CD4-positive, alpha-beta T cell treated with Interleukin-15 for 4 hours (primary cell): ENCODE measurements at places on chromosomes 16 and 17.

DNA sequence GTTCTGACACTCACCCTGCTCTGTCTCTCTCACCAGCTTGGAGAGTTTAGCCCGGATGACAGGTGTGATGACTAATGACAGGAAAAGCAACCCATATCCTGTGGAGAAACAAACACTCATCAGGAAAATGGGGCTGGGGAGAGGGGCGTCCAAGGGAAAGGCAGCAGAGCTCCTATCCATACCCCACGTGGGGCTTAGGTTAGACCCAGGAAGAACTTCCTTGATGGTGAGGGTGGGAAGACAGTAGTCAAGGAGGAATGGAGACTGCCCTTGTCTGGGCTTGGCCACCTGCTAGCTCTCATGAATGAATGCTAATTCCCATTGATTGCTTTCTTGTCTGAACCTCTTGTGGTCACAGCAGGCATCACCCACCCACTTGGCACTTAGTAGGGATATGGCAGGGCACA, 3.8 kb downstream of the SLC46A1 start:
- no peak for DNase-seq

- no peak for DNase-seq
These were observed 124.6 kb upstream of the TOX3 start for GRCh38 chr16:52671590-52671989.

DNA sequence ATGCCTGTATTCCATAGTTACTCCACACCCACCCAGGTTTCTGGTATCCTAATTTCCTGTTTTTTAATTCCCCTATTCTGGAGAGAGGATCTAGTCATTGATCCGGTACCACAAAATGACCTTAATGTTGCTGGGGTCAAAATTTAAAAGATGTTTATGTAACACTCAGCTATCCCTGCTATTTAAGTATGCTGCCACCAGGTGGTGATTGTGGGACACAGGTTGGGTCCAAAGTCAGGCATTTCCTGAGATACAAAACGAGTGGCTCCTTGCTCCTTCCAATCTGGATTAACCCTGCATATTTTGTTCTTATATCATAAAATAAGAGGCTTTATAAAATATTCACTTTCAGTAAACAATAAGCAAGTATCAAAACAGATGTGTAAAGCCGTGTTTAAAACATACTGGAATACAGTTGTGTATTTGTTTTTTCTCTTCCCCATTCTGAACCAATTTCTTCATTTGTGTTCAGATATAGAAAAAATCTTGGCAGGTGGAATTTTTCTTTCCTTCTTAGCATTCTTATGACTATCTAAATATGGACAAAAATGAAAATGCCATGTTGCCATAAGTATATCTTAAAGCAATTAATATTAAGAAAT, 16.3 kb downstream of the HS3ST4 start:
- DNase-seq: no peak

DNA sequence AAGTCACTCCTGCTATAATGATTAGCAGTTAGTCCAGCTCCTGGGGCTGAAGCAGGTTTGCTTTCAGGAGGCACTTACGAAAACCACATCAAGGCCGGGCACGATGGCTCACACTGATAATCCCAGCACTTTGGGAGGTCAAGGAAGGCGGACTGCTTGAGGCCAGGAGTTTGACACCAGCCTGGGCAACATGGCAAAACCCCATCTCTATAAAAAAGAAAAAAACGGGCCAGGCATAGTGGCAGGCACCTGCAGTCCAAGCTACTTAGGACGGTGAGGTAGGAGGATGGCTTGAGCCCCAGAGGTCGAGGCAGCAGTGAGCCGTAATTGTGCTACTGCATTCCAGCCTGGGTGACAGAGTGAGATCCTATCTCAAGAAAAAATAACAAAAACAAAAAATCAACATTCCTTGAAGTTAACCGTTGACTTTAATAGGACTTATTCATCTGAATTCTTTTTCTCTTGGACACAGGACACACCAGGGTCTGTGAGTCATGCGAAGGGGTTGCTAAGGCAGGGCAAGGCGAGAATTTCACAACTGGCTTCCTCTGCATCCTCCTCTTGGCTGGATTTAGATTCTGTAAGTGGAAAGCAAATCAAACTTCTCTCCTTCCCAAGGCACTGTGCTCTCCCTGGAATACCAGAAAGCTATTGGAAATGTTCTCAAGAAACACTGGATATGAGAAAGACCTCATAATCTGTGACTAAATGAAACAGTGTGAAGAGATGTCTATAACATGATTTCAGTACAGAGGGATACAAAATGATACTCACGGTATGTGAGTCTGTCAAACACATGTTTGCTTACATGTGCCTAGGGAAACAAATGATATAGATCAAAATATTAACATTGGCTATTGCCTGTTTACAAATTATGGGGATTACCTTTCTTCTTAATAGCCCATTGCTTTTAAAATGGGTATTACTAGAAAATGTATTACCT, 99.5 kb downstream of the SYCE1L start:
- no peak for DNase-seq

DNA sequence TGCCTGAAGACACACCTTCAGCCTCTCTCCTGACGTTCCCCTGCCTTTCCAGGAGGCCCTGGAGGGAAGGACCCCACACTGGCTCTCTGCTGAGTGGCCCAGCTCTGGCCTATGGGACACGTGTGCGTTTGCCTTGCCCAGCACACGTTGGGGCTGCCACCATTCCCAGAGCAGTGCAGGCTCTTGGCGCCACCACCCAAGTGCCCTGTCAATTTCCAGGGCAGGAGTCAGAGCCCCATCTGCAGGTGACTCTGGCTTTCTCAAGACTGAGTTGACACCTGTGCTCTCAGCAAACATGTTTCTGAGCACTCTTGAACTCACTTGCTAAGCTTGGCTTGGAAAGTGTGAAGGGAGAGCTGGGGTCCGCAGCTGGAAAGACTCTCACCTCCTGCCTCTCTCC, 4.7 kb upstream of the IRF8 start:
- DNase-seq: no peak

DNA sequence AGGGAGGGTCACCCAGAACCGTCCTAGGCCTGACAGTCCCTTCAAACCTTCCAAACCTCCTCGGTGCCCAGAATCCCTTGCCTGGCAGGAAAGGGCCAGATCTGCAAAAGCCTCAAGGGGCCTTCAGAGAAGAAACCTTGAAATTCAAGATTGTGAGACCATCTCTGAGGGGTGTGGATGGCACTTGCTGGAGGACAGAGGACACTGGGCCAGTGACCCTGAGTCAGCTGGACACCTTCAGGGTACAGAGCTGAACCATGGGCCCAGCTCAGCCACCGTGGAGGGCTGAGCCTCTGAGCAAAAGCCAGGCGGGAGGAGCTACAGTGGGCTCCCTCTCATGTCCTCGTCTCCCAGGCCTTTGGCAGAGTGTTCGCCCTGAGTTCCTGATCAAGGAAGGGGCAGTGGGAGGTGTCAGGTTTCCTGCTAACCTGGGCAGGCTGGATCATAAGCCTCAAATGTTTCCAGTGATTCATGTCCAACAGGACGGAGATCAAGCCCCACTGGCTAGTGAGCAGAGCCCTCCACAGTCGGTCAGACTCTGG, 3.0 kb downstream of the PDILT start:
- no peak for DNase-seq

GRCh38 chr17:80647746-80648145, 103.1 kb downstream of the RPTOR start:
- DNase-seq: no peak

GRCh38 chr17:8117980-8118768, at the start of gene ALOXE3:
Gene ALOXE3, minus strand, starts transcription at chr17:8118514. Its CDS starts 524 bp downstream, at chr17:8117990.
- DNase-seq: no peak

GRCh38 chr17:14156689-14157088, 80.0 kb downstream of the CDRT15 start:
- DNase-seq: no peak

DNA sequence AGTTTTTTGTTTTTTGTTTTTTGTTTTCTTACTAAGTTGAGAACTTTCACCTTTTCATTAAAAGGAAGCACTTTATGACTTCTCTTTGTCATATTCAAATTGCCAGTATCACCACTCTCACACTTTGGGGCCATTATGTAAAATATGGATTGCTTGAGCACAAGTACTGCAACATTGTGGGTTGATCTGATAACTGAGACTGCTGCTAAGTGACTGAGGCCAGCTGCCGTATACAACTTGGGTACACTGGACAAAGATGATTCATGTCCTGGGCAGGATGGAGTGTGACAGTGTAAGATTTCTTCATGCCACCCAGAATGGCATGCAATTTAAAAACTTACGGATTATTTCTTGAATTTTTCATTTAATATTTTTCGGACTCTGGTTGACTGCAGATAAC, 7.8 kb downstream of the TTC19 start:
- DNase-seq: no peak

- DNase-seq: no peak
These were observed 143.7 kb downstream of the PMP22 start for GRCh38 chr17:15121426-15121825.

- DNase-seq: no peak
These were observed 271.7 kb upstream of the TBX2 start for GRCh38 chr17:61127960-61128359.

DNA sequence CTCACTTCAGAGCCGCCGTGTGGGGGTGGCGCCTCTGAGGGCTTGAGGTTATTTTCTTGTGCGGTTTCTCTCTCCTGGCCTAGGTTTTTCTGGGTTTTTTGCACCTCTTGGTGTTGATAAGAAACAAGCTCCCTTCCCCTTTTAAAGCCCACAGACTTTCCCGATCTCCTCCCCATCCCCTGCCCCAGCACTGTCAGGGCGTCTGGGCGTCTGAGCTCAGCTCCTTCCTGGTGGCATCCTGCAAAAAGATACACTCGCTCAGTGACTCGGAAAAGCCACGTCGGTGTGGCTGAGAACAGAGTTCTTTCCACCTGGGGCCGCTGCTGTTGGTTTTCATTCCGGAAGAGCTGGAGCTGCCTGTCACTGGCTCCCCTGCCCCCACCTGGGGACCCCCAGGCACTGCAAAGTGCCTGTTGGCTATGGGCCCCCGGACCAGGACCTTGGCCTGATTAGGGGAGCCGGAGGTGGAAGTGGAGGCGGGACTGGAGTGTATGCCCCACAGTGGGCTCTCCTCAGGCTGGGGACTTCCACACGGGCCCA, 14.5 kb downstream of the BAIAP2 start:
- no peak for DNase-seq

DNA sequence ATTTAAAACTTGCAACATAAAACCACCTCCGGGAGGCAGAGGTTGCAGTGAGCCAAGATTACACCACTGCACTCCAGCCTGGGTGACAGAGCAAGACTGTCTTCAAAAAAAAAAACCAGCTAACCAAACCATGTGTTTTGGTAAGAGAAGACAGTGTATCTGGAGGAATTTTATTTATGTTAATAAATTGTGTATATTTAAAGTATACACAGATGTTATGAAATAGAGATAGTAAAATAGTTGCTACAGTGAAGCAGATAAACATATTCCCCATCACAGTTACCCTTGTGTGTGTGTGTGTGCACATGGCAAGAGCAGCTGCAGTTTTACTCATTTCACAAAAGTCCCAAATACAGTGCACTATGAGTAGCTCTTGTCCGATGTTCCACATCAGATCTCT, 54.8 kb upstream of the CRISPLD2 start:
- no peak for DNase-seq

GRCh38 chr17:30381340-30381659, 2.6 kb downstream of the CPD start:
- no peak for DNase-seq

- no peak for DNase-seq
These were observed 32.5 kb upstream of the FA2H start for GRCh38 chr16:74807052-74807646.

DNA sequence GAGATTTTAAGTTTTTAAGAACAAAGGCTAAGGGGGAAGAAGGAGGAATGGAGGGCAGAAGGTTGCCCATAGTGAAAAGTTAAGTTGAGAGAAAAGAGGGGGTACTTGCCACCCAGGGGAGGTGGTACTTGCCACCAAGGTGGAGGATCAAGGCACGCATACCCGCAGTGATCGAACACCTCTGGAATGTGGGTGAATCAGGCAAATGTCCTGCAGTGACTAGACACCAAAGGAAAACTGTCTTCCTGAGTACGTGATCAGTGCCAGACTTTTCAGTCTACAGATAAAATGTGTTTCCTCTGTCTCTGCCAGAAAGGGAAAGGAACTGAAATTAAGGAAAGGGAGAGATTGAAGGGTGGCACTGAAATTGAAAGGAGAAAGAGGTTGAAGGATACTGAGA, 2285.3 kb downstream of the TP53TG3F start:
- no peak for DNase-seq

DNA sequence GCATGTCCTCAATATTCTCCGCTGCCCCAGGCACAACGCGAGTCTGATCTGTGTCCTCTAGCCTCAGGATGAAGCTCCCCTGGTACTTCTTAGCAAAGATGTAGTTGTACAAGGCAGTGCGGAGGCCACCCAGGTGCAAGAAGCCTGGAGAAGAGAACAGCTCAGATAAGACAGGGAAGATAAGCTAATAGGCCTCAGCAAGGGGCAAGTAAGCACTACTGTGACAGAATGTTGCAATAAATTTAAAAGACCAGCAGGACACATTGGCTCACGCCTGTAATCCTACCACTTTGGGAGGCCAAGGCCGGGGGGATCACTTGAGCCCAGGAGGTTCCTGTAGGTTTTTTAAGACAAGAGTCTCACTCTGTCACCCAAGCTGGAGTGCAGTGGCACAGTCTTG, 5.0 kb downstream of the EARS2 start:
- DNase-seq: no peak

DNA sequence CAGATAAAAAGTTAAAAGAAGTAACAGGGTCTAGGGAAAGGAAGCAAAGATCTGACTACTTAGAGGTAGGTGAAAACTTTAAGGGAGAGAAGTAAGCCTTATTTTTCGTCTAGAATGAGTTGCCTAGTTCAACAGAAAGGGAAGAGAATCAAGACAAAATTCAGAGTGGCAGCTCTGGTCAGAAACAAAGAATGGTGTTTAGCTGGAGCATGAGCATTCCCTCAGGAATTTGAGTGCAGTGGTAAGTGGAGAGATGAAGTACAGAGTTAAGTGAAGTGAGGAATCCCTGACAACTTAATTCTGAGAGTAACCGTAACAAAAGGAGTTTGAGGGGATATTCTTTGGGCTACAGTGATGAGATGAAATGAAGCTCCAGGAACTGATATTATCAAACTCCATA, 11.5 kb downstream of the SMG6 start:
- no peak for DNase-seq

DNA sequence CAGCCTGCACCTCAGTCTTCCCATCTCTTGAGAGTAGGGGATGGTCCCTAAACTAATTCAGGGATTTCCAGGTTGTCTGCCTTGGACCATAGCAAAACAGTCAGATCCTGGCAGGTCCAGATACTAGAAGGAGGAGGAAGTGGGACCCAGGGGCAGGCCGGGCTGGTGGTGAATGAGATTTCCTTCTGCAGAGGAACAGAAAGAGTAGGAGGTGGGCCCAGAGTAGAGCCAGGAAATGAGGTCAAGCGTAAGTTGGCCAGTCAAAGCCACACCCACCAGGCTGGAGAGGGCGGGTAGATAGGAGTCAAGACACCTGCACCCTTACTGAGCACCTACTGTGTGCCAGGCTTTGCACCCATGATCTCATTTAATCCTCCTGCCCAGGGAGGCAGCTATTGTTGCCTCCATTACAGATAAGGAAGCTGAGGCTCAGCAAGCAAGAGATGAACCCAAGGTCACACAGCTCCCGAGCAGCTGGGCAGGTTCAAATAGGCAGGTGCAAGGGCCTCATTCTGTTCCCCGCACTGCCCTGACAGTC, 2.6 kb downstream of the CDH5 start:
- DNase-seq: no peak
